Epithelial cell of prostate (primary cell): ENCODE measurements at places on chromosomes 1 and 21.

DNA sequence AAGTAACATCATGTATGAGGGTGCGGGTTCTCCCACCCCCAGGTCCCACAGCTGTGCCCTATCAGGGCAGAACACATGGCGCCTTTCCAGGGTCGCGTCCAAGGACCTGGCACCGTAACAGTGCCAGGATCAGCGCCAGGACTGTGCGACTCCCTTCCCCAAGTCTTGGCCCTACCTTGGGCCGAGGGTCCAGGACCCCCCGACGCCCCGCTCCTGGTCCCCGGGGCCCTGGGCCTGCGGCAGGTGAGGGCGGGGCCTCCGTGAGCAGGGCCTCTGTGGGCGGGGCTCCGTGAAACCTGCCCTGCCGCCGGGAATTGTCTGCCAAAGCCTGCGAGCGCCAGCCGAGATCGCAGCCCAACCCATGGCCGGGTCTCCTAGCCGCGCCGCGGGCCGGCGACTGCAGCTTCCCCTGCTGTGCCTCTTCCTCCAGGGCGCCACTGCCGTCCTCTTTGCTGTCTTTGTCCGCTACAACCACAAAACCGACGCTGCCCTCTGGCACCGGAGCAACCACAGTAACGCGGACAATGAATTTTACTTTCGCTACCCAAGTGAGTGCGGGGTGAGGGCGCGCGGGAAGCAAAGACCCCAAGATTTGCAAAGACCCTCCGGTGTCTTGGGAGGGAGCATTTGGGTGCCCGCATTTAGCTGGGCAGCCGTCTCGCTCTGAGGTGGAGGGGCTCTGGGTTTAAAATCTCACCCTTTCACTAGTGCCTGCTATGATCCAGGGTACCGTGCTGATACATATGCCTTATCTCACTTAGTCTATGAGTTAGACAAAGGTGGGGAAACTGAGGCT is at the start of gene RHBG:
Gene RHBG, plus strand, starts transcription at position 323 of the 796 bp plus-strand sequence. Its CDS starts 39 bp downstream, at position 362.
- no peak for DNase-seq

GRCh38 chr1:191498318-191498717 is 659.9 kb upstream of the RGS18 start:
- no peak for DNase-seq

GRCh38 chr1:208803011-208803811 is 559.0 kb upstream of the PLXNA2 start:
- no peak for DNase-seq

- no peak for DNase-seq
These were observed 962 bp upstream of the MAN1C1 start for GRCh38 chr1:25615563-25616094.

DNA sequence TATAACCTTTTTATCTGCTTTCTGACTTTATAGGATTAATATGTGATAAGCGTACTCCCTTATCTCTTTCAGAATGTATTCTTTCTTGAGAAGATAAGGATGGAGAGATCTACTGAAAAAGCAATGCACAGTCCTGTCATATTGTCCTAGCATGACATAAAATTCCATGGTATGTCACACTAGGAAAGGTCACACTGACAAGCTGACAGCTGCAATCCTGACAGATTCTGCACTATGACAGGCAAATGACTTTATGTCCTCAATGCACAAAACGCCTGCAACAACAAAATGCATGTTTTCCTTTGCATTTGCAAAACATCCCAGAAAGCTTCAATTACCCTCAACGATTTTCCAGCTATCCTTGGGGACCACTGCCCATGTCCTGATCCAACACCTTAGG is 393.8 kb downstream of the DSCAM start:
- no peak for DNase-seq

- DNase-seq, result no peak
These were observed 29.4 kb upstream of the EPS8L3 start for GRCh38 chr1:109793089-109793485.

DNA sequence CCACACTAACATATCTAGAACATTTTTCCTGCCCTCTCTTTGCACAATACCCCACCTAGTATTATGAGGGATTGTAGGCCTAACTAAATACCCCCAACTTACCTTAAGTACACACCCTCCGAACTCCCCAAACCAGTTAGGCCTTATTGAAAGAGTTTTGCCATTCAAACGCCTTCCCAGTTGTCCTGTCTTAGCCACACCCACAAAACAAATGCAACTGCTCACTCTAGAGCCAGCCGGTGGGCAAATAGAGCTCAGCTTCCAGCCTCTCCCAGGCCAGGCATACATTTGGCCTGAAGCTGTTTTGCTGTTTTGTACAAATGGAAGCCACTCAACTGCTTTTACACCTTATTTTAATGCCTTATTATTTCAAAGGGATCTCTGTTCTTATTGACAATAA is 224.2 kb upstream of the RUNX1 start:
- no peak for DNase-seq

- no peak for DNase-seq
These were observed 26.4 kb upstream of the RNF187 start for GRCh38 chr1:228460821-228461220.
